ENCODE measurements at places on chromosomes 5 and 9. TPM values are rescaled to one million over a fixed set of nuclear protein-coding genes. Genes with fewer than 3 reads are reported as not detected.

- no peak for DNase-seq
- H3K4me3 ChIP-seq, result no peak overlapping the region
- H3K27me3 ChIP-seq, result no peaks in the 10 kb centered on the region
- no peaks in the 10 kb centered on the region for H3K36me3 ChIP-seq
Observed at GRCh38 chr9:77533671-77534070, 114.5 kb downstream of the GNA14 start.

The FLT4 gene
- total RNA-seq, result 2.5 TPM

- no peak overlapping the region for H3K27ac ChIP-seq
- H3K4me3 ChIP-seq, result no peak overlapping the region
- no peak for DNase-seq
Observed at GRCh38 chr5:23884405-23885031, 377.1 kb downstream of the PRDM9 start.

- peaks cover 9% of the 10 kb centered on the region for H3K4me1 ChIP-seq
- no peak overlapping the region for H3K4me3 ChIP-seq
- no peak overlapping the region for H3K27ac ChIP-seq
- DNase-seq, result no peak
- no peaks in the 10 kb centered on the region for H3K36me3 ChIP-seq
Observed at GRCh38 chr5:103256178-103256577, 2.4 kb upstream of the MACIR start.

The IQGAP2 gene
- total RNA-seq, result 58.8 TPM

GRCh38 chr5:136732751-136733150, 367.4 kb upstream of the TRPC7 start:
- no peak overlapping the region for H3K4me3 ChIP-seq
- H3K27ac ChIP-seq, result no peak overlapping the region
- DNase-seq, result no peak
- H3K4me1 ChIP-seq, result no peaks in the 10 kb centered on the region

- H3K4me3 ChIP-seq, result no peak overlapping the region
- H3K4me1 ChIP-seq, result no peaks in the 10 kb centered on the region
- no peaks in the 10 kb centered on the region for H3K27me3 ChIP-seq
- H3K27ac ChIP-seq, result no peak overlapping the region
Observed at GRCh38 chr5:156783092-156783491, 67.0 kb upstream of the PPP1R2B start.

DNA sequence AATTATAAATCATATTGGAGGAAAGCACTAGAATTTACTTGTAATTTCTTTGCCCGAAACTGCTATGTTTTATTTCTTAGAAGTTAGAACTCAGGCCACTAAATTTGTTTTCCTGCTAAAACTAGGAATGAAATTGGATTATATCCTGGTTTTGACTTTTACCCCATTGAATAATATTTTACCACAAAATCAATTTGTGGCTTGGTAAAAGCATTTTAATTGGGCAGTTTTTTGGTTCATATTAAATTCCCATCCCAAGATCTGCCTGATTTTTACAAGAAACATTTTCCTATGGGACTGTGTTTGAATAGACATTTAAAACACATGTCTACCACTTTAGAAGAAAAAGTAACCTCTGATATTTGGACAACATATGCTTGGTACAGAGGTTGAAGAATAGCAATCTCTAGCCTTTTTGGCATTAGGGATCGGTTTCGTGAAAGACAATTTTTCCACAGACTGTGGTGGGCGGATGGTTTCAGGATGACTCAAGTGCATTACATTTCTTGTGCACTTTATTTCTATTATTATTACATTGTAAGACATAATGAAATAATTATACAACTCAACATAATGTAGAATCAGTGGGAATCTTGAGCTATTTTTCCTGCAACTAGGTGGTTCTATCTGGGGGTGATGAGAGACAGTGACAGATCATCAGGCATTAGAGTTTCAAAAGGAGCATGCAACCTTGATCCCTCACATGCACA, 565.6 kb downstream of the PRR16 start:
- no peak overlapping the region for H3K27ac ChIP-seq
- H3K4me1 ChIP-seq, result no peaks in the 10 kb centered on the region

Data from CD4-positive, alpha-beta T cell (primary cell).